CD4-positive, alpha-beta T cell treated with Interferon gamma for 1 hour (primary cell): ENCODE measurements at places on chromosomes 2 and 18.

GRCh38 chr2:69755862-69756467 is 14.0 kb downstream of the ANXA4 start:
- DNase-seq: no peak

- no peak for DNase-seq
Measured at GRCh38 chr2:72139874-72140620, 7.6 kb downstream of the CYP26B1 start.

DNA sequence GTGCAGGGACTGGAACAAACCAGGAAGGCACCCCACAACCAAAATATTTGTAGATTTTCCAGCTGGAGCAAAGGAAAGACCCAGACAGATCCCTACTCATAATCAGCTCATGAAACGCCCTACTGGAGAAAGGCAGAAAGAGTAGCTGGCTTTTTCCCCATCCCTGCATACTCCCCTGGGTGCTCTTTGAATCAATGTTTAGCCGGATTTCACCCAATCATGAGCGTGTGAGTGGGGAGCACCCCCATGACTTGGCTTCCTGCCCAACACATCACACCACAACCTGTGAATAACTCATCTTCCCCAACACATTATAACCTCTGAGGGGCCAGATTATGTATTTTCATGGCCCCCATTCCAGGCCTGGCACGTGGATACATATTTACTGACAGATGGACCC is 35.1 kb upstream of the SLC14A1 start:
- DNase-seq: peak; percentile 40

DNA sequence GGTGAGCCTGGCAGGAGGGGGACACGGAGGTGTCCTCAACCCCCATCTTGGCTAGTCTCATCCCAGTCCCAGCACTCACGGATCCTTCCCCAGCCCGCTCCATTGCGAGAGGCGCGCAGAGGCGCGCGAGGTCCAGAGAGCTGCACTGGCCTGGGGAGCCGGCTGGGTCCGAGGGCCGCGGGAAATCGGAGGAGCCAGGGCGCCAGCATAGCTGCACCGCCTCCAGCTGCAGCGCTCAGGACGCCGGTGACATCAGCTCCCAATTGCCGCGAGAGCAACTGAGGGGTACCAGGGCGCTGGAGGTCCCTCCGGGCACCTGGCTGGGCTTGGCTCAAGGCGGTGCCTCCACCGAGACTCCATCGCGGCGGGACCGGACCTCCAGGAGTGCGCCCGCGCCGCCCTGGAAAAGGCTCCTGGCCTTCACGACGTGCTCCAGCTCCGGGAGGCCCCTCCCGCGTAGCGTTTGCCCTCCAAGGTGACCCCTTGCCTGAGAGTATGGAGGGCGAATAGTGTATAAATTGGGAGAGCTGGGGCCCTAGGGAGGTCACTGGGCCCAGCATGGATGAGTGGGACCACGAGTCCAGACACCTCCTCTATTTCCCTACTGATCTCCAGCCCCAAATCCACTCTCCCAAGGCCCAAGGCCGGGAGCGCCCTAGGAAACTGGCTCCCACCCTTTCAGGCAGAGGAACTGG is 5.5 kb downstream of the RTKN start:
- DNase-seq: no peak

DNA sequence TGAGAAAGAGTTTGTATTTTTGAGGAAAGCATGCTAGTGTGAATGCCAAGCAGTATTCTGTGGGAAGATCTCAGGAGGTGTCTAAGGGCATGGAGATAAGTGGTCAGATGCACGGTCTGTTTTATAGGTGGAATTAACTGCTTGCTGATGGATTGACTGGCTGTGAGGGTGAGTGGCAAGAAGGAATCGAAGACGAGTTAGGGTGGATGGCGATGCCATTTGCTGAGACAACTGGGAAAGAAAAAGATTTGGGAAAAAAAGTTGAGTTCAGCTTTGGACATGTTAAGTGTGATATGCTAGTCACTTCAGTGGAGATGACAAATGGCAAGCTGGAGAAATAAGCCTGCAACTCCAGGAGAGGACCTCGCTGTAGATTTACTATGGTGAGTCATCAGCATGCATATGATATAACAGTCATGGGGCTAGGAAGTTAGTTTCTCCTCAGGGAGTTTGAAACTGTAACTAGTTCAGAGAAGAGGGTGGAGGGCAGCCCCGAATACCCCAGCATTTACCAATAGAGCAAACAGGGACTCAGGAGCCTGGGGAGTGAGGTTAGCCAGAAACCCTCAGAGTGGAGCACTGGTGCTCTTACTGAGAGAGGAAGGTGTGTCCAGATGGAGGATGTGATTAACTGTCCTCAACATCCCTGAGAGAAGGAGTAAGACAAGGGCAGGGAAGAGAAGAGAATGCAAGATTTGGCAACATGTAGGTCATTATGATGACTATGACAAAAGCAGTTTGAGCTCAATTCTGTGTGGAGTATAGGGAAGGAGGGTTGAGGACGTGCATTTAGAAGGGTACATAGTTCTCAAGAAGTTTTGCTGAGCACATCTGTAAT is 2.0 kb upstream of the HK2 start:
- peak; percentile 39 for DNase-seq

DNA sequence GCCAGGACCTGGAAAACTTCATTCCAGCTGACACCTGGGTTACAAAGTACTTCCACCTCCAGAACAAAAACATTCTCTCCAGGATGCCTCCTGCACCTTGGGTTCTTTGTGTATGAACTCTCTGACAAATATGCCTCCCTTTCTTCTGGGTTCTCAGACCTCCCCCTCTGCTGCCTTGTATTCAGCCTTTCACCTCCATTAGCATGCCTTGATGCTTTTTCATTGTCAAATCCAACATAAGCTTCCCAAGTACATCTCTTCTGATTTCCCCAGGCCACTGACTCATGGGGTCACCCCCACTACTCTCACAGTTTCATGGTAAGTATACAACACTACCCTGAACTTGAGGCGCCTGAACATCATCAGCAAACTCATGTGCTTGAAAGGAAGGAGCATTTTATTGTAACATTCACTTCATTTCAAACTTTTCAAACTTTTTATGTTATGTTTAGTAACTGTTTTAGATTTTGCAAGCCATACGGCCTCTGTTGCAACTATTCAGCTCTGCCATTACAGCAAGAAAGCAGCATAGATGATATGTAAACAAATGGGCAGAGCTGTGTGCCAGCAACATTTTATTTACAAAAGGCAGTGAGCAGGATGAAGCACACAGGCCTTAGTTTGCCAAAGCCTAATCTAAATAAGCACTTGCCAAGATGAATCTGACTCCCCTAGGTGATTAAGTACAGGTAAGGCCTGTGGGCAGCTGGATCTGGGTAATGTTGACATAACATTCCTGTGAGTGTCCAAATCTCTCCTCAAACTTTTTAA is 32.5 kb upstream of the MRPS9 start:
- DNase-seq: no peak

DNA sequence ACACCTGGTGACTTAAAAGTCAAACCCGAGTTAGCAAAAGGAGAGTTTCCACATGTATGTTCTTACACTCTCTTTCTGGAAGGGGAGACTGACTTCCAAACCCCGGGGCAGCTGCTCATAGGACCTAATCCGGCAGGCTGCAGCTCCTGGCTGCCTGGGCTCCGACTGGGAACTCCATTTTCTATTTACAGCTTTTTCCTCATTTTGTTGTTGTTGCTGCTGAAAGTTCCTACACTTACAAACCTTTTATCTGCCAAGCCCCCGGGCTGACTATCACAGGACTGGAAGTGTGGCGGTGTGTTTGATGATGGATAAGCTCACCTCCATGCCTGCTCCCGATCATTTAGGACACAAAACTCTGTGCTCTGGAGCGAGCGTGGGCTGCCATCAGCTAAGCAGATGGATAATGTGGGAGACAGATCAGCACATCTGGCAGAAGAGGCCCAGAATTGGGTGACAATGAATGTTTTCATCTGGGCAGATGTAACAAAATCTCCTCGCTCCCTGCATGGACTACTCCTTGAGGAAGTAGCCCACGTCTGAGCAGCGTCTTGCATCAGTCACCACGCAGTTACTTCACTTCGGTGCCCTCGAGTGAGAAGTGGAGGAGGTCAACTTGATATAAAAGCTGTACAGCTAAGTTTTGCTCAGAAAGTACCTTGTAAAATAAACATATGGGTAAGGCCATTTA is 114.4 kb upstream of the COPS8 start:
- DNase-seq: peak; percentile 38

GRCh38 chr2:31223749-31224148 is 6.4 kb upstream of the CAPN14 start:
- no peak for DNase-seq

DNA sequence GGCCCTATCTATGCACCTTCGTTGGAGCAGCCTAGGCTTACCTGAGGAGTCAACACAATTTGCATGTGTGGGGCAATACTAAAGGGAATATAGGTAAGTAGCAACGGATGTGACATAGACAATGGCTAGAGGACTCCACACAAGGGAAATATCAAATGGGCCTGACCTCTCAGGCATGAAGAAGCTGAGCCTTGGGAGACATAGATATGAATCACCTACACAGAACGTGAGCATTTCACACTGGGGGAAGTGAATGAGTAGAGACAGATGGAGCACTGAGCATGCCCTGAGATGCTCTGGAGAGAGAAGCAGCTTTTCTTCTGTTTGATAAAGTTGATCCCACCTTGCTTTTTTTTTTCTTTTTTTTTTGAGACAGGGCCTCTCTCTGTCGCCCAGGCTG is 97.9 kb downstream of the ATL2 start:
- DNase-seq: no peak

GRCh38 chr2:160229591-160229990 is 29.5 kb upstream of the ITGB6 start:
- DNase-seq: no peak

DNA sequence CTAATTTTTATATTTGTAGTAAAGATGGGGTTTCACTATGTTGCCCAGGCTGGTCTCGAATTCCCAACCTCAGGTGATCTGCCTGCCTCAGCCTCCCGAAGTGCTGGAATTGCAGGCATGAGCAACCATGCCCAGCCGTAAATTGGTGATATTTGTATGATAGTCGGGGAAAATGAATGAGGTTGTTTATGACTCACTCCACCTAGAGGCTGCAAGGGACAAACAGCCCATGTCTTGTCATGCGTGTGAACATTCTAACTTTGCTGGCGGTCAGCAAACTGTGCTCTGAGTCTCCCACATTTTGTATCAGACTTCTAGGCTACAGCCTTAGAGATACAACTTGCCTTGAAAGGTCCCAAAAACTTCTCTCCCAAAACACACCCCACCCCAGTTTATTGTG is 133.5 kb upstream of the DTNA start:
- DNase-seq: no peak
